ENCODE measurements at places on chromosomes 5 and 9.

GRCh38 chr5:43312699-43313034, 545 bp downstream of the HMGCS1 start:
- no peak for ATAC-seq
- no peaks in the 10 kb centered on the region for H3K27me3 ChIP-seq
- H3K4me3 ChIP-seq = peak overlapping the region; percentile 74

GRCh38 chr5:135249658-135250057, 149.4 kb downstream of the MACROH2A1 start:
- no peak for ATAC-seq
- H3K36me3 ChIP-seq = no peaks in the 10 kb centered on the region
- no peaks in the 10 kb centered on the region for H3K27me3 ChIP-seq
- no peak overlapping the region for H3K4me3 ChIP-seq
- H3K27ac ChIP-seq = no peak overlapping the region
- no peaks in the 10 kb centered on the region for H3K4me1 ChIP-seq

DNA sequence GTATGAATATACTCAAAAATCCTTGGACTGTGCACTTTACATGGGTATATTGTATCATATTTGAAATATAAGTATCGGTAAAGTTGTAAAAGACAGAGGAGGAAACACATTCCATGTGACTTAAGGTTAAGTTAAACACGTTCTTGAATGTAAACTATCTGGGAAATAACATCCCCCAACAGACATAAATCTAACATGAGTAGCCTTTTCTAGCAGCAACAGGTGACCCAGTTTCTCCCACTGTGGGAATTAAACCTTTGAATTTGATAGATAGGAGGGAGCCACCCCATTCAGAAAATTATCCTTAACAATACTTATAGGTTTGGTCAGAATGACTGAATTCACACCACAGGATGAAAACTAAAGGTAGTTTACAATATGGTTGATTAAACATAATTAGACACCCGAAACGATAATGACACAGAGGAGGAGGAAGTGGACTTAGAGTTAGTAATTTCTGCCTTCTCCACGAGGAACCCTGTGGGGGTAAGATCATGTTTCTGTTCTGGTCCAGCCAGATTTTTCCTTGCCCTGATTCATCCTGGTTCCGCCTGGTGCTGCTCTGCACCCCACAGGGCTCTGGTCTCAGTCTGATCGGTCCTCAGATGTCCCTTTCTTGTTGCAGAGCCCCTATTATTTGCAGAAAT, 84.6 kb upstream of the DNAH5 start:
- no peaks in the 10 kb centered on the region for H3K4me1 ChIP-seq
- no peak overlapping the region for H3K27ac ChIP-seq

GRCh38 chr5:150625164-150625535, 15.3 kb upstream of the SYNPO start:
- ATAC-seq = peak; percentile 68
- no peaks in the 10 kb centered on the region for H3K27me3 ChIP-seq
- H3K27ac ChIP-seq = peak overlapping the region; percentile 80
- peak overlapping the region; percentile 68 for H3K4me3 ChIP-seq
- H3K4me1 ChIP-seq = peaks cover 36% of the 10 kb centered on the region
- no peaks in the 10 kb centered on the region for H3K36me3 ChIP-seq

DNA sequence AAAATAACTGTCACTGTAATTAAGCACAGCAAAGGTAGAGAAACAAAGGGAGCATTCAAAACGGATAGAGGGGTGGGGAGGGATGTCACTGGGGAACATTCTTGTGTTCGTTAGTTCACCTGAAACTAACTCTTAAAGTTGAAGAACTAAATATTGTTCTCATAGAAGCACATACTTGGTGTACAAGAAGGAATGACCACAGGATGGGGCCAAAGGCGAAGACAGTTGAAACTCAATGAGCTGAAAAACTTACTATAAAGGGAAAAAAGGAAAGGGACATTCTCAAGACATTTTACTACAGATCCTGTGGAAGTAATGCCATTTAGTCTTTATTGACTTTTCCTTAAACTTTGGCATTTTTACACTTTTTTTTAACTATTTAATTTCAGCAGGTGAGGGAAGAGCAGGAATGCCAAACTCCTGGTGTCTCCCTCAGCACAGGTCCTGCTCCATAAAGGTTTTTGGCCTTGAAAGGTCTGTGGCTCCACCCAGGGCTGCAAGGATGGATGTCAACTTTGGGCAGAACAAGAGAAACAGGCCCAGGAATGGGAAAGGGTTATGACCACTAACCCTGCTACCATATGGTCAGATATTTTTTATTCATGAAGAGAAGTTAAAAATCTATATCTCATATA, 197.6 kb upstream of the RASA1 start:
- no peaks in the 10 kb centered on the region for H3K4me1 ChIP-seq
- no peak overlapping the region for H3K4me3 ChIP-seq
- no peaks in the 10 kb centered on the region for H3K36me3 ChIP-seq
- no peak overlapping the region for H3K27ac ChIP-seq
- H3K27me3 ChIP-seq = no peaks in the 10 kb centered on the region
- ATAC-seq = no peak

DNA sequence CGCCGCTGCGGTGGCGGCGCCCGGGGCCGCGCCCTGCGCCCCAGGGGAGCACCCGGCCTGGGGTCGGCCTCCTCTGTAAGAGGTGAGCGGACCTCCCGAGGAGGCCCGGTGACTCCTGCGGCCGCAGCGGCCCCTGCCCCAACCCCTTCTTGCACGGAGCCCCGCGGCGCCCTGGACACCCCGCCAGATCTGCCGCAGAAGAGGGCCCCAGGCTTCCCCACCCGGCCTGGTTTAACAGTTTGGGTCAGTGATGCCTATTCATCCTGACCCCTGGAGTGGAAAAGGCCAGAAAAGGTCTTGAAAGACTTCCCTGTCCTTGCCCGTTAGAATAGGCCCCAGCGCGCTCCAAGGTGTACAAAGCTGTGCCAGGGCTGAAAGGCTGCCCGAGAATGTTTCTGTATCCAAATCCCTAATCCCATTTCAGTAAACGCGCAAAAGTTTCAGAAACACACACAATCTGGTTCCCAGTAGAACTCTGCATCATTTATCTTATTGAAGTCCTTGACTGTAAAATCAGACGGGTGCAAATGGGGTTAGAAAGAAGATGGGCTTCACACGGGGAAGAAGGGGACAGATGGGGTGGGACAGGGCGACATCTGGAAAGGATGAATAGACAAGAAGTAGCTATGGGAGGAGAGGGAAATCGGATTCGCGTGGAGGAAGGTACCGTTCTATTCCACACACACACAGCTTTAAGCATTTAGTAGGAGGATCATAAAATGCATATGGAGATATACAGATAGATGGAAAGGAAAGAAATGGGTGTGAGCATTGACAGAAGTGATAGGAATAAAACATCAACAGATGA, 1.1 kb upstream of the SSBP2 start:
- peak; percentile 0 for ATAC-seq
- H3K36me3 ChIP-seq = no peaks in the 10 kb centered on the region
- H3K4me3 ChIP-seq = peak overlapping the region; percentile 43
- peak overlapping the region; percentile 99 for H3K27ac ChIP-seq

GRCh38 chr9:91150273-91150997, 211.3 kb downstream of the AUH start:
- H3K27me3 ChIP-seq = no peaks in the 10 kb centered on the region
- H3K27ac ChIP-seq = no peak overlapping the region
- no peak for ATAC-seq
- H3K4me3 ChIP-seq = no peak overlapping the region
- no peaks in the 10 kb centered on the region for H3K36me3 ChIP-seq
- no peaks in the 10 kb centered on the region for H3K4me1 ChIP-seq

DNA sequence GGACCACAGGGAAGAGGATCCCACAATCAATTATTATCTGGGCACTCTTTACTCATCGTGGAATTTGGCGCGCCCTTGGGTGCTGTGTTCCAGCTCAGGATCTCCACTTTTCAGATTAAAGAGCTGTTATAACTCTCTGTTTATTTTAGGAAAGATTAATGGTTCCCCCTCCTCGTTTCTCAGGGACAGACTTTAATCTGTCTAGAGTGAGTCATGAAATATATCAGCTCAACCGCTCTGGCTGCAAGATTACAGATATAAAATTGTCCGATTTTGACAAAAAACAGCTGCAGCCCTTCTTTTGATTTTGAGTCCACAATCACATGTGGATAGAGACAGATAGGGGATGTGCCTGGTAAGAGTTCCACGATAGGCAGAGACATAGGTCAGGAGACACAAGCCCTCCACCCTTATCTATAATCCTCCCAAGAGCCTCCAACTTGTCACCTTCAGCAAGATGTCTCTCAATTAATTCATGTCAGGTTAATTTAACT, 77.6 kb upstream of the ANKRD55 start:
- no peak for ATAC-seq
- no peaks in the 10 kb centered on the region for H3K4me1 ChIP-seq
- no peak overlapping the region for H3K27ac ChIP-seq
- no peaks in the 10 kb centered on the region for H3K27me3 ChIP-seq

DNA sequence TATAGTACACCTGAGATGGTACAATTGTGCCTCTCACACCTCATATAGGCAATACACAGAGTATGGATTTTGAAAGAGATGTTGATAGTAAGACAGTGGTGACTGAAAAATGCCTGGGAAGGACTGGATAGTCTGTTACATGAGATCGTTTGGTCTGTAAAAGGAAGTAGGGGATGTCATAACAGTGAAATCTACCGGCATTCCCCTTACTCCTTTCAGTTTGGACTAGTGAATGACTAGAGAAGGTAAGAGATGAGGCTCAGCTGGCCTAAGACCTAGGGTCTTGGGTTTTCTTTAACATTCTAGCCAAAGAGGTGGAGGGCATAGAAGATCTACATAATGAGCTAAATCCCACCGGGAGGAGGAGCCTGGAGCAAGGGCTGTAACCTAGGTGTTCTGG, 8.1 kb downstream of the TAL2 start:
- no peak overlapping the region for H3K27ac ChIP-seq
- H3K4me3 ChIP-seq = no peak overlapping the region
- H3K36me3 ChIP-seq = no peaks in the 10 kb centered on the region
- no peak for ATAC-seq

DNA sequence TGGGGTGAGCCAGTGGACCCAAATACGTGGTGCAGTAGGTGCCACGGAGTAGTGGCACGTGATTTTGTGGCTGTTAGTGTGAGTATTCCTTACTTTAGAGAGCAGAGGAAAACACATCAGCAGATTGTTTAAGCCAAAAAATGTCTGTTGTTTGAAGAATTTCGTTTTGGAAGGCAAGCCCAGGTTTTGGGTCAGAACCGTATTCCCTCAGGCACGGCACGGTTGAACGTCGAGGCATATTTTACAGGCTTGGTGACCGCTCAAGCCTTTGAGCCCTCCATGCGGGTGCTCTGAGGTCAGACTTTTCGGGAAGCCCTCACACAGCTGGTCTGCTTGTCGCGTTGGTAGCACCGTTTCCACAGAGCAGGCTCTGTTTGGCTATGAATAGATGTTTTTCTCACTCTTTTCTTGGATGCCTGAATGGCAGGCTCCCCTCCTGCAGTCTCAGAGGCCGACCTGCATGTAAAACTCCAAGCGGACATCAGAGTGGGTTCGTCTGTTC, 27.2 kb downstream of the NEK6 start:
- H3K27ac ChIP-seq = peak overlapping the region; percentile 86
- H3K4me3 ChIP-seq = no peak overlapping the region
- peak; percentile 46 for ATAC-seq
- H3K36me3 ChIP-seq = no peaks in the 10 kb centered on the region
- H3K27me3 ChIP-seq = no peaks in the 10 kb centered on the region

DNA sequence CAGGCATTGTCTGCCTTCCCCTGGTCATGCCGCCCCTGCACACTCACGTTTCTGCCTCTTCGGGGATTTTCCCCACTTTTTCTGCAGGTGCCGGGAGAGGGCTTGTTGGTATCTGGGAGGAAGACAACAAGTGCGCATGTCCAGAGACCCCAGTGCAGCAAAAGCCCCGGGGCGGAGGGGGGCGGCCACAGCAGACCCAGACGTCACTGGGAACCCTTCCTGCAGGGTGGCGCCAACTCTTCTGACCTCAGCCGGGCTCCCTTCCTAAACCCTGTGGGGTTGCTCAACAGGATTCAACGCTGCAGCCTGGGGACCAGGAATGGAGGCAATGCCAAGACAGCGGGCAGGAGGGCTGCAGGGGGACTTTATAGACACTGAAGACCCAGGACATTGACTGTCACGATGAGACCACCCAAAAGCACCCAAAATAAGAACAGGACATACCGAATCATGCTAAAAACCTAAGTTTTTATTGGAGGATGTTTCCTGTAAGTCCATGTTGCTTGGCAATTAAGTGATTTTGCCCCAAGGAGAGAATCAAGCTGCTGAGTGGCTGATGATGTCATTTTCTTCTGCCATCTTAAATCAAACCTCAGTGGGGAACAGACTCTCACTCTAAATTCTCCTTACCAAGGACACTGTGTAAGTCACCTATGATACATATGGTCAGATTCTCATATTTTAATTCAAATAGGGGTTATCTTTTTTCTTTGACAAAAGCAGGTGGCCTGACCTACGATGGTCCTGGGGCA, 62.9 kb upstream of the SIMC1 start:
- no peak for ATAC-seq
- H3K4me1 ChIP-seq = no peaks in the 10 kb centered on the region
- H3K4me3 ChIP-seq = no peak overlapping the region

DNA sequence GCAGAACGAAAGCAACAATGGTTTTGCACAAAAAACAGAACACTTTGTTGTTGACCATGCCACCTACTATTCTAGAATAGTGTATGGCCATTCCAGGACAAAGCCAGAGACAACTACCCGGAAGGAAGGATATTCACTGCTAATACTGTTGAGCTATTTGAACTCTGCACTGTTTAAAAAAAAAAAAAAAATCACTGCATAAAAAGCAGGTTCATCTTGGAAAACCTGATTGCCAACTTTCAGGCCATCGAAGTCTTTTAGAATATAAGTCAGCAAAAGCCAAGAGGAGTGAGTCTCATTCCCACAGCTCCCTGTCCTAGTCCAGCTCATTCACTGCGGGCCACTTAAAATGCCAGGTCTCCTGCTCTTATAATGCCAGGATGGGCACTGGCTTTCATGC, 4.0 kb downstream of the ENC1 start:
- H3K4me3 ChIP-seq = no peak overlapping the region
- no peak for ATAC-seq
- H3K27me3 ChIP-seq = no peaks in the 10 kb centered on the region

DNA sequence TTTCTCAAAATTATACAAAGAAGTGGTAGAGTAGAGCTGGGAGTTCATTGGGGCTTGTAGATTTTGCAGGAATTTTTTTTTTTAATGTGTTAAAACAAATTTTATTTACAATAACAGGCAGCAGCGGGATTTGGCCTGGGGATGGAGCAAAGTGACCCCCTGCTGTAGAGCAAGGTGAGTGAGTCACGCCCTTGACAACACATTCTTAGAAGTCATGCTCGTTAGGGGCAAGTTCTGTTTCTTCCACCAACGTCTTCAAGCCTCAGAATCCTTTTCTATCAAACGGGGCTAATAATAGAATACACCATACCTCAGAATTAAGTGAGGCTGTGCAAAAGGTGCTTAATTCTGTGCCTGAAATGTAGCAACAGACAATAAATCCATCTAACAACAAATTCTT, 1.1 kb upstream of the ANKDD1B start:
- H3K27ac ChIP-seq = no peak overlapping the region
- H3K36me3 ChIP-seq = no peaks in the 10 kb centered on the region
- no peak for ATAC-seq
- H3K27me3 ChIP-seq = peaks cover 9% of the 10 kb centered on the region
- H3K4me3 ChIP-seq = no peak overlapping the region
- peaks cover 18% of the 10 kb centered on the region for H3K4me1 ChIP-seq

GRCh38 chr9:72540348-72540873, 19.0 kb downstream of the TMC1 start:
- H3K4me1 ChIP-seq = no peaks in the 10 kb centered on the region
- no peak overlapping the region for H3K4me3 ChIP-seq
- no peaks in the 10 kb centered on the region for H3K36me3 ChIP-seq
- peak; percentile 43 for ATAC-seq

GRCh38 chr5:74303578-74303977, 336.9 kb downstream of the ENC1 start:
- ATAC-seq = no peak
- no peaks in the 10 kb centered on the region for H3K27me3 ChIP-seq
- H3K36me3 ChIP-seq = no peaks in the 10 kb centered on the region
- no peak overlapping the region for H3K4me3 ChIP-seq
- no peaks in the 10 kb centered on the region for H3K4me1 ChIP-seq

Measured in gastroesophageal sphincter (tissue), 4 donors.